Uterus (tissue), 4 donors: ENCODE measurements at places on chromosomes 7 and 10.

DNA sequence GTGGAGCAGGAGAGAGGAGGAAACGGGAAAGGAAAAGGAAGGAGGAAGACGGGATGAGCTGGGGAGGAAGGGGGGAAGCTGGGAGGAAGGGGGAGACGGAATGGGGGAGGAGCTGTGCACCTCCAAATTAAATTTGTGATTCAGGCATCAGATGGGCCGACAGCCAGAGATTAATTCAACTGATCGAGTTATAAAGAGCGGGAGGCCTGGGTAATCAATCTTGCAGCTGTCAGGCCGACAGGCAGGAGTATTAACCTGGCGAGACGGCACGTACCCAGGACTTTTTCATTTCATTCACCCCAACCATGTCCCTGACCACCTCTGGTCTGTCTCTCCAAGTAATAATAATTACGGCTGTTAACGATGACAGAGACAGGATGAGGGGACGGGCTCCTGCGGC, 26.2 kb downstream of the KAZALD1 start:
- no peak for DNase-seq
- no peak overlapping the region for H3K4me3 ChIP-seq
- H3K4me1 ChIP-seq = no peaks in the 10 kb centered on the region
- no peak overlapping the region for H3K27ac ChIP-seq
- H3K27me3 ChIP-seq = no peaks in the 10 kb centered on the region

DNA sequence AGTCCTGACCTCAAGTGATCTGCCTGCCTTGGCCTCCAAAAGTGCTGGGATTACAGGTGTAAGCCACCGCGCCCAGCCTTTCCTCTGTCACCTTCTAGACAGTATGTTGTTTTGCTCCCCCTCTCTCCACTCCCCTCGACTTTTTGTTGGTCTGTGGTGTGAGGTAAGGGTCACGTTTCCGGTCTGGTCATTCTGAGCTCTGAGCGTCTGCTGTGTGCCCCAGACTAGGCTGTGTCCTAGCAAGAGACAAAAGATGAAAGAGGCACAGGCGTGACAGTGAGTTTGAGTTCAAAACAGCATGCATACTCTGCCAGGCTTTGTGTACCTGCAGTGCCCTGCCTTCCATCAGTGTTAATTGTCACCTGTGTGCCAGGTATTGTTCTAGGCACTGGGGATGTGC, 87.4 kb upstream of the PPIF start:
- H3K27ac ChIP-seq = peak overlapping the region; percentile 76
- no peaks in the 10 kb centered on the region for H3K27me3 ChIP-seq
- H3K4me1 ChIP-seq = peaks cover 19% of the 10 kb centered on the region
- DNase-seq = no peak
- no peak overlapping the region for H3K4me3 ChIP-seq

- no peak for DNase-seq
- H3K36me3 ChIP-seq = no peaks in the 10 kb centered on the region
Measured at GRCh38 chr7:120394595-120394994, 121.6 kb downstream of the KCND2 start.

DNA sequence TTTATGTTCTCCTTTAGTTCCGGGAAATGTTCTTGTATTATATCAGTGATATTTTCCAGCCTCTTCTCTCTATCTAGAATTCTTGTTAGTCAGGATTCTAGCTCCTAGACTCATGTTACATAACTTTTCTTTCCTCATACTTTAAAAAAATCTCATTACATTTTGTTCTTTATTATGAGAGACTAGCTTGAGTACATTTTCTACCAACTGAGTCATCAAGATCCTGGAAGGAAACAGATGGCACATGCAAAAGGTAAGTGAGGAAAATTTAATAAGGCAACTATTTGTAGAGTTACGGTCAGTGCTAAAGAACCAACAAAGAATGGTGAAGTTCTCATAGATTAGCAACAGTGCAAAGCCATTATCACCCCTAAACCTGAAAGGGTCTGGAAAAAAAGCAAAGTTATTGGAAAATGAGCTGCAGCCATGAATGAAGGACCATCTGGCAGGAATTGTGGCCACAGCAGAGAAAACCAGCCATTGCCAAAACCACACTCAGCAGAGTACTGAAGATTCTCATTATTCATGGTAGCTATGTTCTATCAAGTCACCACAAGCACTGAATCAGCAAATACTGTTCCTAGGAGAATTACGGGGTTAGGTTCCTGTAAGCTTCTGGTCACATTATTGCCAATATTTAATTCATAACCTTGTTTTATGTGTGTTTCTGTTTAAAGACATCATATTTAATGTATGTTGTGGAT, 98.3 kb upstream of the C7orf33 start:
- H3K4me3 ChIP-seq = no peak overlapping the region
- no peak for DNase-seq
- H3K4me1 ChIP-seq = no peaks in the 10 kb centered on the region

DNA sequence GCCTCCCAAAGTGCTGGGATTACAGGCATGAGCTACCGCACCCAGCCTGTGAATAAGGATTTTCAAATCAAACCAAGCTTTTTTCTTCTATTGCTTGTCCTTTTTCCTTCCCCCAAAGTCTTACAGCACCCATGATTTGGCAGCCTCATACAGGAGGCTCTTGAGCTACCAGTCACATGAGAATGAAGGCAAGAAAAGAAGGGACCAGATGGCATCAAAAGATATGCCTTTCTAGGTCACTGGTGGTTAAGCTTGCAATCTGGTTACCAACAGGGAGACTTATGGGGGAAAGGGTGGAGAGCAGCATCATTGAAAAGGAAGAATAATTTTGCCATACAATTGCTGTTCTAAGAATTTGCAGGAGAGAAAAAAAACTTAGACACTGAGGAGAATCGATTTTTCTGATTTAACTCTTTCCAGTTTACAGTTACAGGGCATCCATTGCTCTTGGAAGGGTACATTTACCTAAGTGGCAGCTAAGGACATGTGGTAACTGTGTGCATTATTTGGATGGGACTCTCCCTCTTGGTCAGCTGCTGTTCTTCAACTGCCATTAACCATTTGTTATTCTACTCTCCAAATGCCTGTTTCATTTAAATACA, 29.5 kb downstream of the SMNDC1 start:
- no peak overlapping the region for H3K4me3 ChIP-seq
- no peak overlapping the region for H3K27ac ChIP-seq
- DNase-seq = no peak
- H3K36me3 ChIP-seq = no peaks in the 10 kb centered on the region
- H3K4me1 ChIP-seq = peaks cover 3% of the 10 kb centered on the region
- no peaks in the 10 kb centered on the region for H3K27me3 ChIP-seq

GRCh38 chr7:93202594-93203250, 23.5 kb downstream of the HEPACAM2 start:
- no peaks in the 10 kb centered on the region for H3K36me3 ChIP-seq
- H3K27me3 ChIP-seq = no peaks in the 10 kb centered on the region
- no peak for DNase-seq
- no peak overlapping the region for H3K27ac ChIP-seq
- H3K4me3 ChIP-seq = no peak overlapping the region
- no peaks in the 10 kb centered on the region for H3K4me1 ChIP-seq

GRCh38 chr7:115132096-115132495, 210.2 kb downstream of the MDFIC start:
- H3K27ac ChIP-seq = no peak overlapping the region
- no peaks in the 10 kb centered on the region for H3K4me1 ChIP-seq
- DNase-seq = no peak
- no peaks in the 10 kb centered on the region for H3K27me3 ChIP-seq
- H3K4me3 ChIP-seq = no peak overlapping the region

- no peaks in the 10 kb centered on the region for H3K4me1 ChIP-seq
- no peak overlapping the region for H3K27ac ChIP-seq
- H3K36me3 ChIP-seq = no peaks in the 10 kb centered on the region
- H3K27me3 ChIP-seq = no peaks in the 10 kb centered on the region
- H3K4me3 ChIP-seq = no peak overlapping the region
Measured at GRCh38 chr7:65287023-65287422, 86.6 kb upstream of the ZNF92 start.

DNA sequence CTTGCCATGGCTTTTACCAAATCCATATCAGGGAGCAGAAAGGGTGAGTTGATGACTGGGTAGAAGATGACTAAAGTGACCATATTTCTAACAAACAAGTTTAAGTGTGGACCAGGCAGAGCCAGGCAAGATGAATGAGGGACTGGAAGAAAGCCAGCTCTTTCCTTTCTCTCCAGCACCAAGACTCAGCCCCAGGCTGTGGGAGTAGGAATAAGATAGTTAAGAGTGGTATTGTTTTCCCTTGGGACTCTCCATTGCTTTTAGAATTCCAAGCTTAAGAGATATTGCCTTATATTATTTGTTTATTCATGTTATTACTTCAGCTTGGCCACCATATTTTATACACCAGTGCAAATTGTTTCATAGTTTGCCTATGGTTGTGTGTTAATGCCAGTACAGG, 28.8 kb upstream of the TSPAN33 start:
- no peak overlapping the region for H3K27ac ChIP-seq
- H3K4me1 ChIP-seq = no peaks in the 10 kb centered on the region
- no peak overlapping the region for H3K4me3 ChIP-seq
- DNase-seq = no peak
- no peaks in the 10 kb centered on the region for H3K36me3 ChIP-seq

DNA sequence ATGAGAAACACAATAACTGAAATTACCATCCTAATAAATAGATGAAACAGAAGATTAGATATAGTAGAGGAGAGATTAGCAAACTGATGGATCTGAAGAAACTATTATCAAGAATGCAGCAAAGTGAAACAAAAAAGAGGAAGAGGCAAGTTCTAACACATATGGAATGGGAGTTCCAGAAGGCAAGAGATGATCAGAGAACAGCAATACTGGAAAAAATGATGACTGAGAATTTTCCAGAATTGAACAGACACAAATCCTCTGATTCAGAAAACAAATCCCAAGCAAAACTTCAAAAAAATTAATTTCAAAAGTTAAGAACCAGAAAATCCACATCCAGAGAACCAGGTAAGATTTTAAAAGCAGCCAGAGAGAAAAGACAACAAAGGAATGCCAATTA, 20.2 kb upstream of the CYREN start:
- no peaks in the 10 kb centered on the region for H3K27me3 ChIP-seq
- no peak for DNase-seq
- H3K36me3 ChIP-seq = no peaks in the 10 kb centered on the region
- H3K4me3 ChIP-seq = no peak overlapping the region

DNA sequence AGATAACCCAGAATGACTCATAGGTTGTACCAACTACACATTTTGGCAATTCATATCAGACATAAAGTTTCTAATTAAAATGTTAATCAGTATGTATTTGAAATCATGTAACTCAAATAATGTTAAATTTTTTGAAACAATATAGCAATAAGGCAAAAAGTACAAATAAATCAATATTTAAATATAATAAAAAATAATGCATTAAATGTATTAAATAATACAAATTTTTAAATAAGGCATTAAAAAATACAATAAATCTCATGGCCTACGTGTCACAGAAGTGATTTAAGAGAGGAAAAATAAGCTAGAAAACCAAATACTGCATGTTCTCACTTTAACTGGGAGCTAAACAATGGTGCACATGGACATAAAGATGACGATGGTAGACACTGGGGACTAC, 9.1 kb downstream of the PON2 start:
- H3K4me3 ChIP-seq = no peak overlapping the region
- no peaks in the 10 kb centered on the region for H3K27me3 ChIP-seq
- H3K27ac ChIP-seq = no peak overlapping the region
- no peaks in the 10 kb centered on the region for H3K36me3 ChIP-seq
- no peak for DNase-seq

DNA sequence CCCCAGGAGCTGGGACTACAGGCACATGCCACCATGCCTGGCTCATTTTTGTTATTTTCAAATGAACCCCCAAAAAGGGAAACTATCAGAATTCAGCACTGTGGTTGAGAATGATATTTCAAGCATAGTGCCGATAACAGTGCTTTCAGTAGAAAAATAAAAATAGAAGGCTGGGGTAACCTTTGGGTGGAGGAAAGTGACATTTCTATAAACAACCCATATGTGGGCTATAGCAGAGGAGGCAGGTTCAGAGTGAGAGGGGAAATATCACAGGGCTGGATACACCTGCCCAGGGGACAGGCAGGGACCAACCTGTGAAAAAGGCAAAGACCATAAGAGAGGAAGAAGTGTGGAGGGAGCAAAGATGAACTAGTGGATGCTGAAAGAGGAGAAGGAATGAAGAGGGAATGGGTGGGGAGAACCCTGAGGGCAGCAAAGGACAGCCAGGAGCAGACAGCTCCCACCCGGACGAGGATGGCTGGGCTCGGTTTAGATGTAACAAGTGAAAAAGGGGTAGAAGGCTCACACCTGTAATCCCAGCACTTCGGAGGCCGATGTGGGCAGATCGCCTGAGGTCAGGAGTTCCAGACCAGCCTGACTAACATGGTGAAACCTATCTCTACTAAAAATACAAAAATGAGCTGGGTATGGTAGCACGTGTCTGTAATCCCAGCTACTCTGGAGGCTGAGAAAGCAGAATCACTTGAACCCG, 56.5 kb downstream of the MAP3K8 start:
- no peak for DNase-seq
- H3K4me3 ChIP-seq = no peak overlapping the region
- H3K36me3 ChIP-seq = no peaks in the 10 kb centered on the region
- H3K27me3 ChIP-seq = no peaks in the 10 kb centered on the region

DNA sequence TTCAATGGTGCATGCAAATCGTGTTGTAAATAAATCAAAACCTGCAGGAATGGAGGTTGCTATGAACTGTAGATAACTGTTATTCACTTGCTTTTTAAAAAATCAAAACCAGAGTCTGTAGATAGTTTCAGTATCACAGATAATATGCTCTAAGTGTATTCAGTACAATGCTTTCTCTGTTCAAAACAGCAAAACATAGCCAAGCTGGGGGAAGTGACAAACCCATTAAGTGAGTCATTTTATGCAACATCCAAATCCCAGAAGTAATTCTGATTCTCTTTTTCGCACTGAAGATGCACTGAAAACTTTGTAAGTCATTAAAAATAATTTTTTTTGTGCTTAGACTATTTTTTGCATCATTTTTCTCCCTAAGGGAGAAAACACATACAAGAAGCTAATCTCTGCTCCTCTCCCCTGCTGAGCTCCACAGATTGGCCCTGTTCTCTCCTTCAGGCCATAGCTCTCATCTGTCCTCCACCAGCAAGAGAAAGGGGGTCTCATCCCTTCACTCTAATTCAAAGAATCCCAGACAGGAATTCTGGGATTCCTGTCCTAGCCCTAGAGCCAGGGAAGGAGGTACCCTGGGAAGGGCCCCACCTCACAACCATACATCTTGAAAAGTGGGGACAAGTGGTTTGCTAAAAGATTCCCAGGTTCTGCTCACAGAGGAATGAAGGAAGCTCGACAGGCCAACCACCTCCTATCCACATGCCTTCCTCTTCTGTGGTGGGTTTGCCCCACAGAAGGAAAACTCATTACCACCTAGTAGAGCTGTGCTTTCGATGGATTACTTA, 4.9 kb downstream of the PRTFDC1 start:
- peak overlapping the region; percentile 66 for H3K27ac ChIP-seq
- no peaks in the 10 kb centered on the region for H3K36me3 ChIP-seq
- no peak for DNase-seq
- no peak overlapping the region for H3K4me3 ChIP-seq
- H3K27me3 ChIP-seq = no peaks in the 10 kb centered on the region

DNA sequence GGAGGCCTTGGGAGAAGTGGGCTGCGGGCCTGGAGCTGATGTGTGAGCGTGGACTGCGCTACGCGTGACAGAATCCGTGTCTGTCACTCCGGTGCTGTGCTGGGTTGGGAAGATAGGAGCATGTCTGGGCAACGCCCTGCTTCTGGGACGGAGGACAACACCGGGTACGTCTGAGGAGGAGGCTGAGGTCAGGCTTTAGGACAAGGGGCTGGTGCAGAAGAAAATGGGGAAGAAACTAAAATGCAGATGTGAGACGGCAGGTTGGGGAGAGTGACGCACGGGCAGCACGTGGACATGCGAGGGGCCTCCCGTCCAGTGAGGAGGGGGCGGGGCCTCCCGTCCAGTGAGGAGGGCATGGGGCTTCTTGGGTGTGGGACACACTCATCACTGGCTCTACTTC, 207.4 kb downstream of the DNAJB6 start:
- H3K4me1 ChIP-seq = no peaks in the 10 kb centered on the region
- no peak overlapping the region for H3K27ac ChIP-seq
- no peak overlapping the region for H3K4me3 ChIP-seq
- H3K27me3 ChIP-seq = no peaks in the 10 kb centered on the region
